NCI-H460 (cell line): ENCODE measurements at places on chromosomes 6 and 20.
A peak's percentile ranks its signal among the peaks of the same experiment; 100 is the strongest.

DNA sequence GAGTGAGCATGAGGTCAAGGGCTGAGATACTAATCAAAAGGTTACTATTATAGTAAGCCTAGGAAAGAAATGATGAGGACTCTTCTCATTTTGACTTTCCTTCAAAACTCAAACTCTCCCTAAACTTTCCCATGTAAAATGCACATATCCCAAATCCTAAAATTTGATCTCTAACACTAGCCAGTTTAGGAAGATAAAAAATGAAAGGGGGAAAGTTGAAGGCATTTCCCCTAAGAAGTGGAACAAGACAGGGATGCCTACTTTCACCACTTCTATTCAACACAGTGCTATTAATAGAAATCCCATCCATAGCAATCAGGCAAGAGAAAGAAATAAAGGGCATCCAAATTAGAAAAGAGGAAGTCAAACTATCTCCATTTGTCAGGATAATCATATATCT lies 2.9 kb upstream of the CALHM5 start:
- no peak for DNase-seq

DNA sequence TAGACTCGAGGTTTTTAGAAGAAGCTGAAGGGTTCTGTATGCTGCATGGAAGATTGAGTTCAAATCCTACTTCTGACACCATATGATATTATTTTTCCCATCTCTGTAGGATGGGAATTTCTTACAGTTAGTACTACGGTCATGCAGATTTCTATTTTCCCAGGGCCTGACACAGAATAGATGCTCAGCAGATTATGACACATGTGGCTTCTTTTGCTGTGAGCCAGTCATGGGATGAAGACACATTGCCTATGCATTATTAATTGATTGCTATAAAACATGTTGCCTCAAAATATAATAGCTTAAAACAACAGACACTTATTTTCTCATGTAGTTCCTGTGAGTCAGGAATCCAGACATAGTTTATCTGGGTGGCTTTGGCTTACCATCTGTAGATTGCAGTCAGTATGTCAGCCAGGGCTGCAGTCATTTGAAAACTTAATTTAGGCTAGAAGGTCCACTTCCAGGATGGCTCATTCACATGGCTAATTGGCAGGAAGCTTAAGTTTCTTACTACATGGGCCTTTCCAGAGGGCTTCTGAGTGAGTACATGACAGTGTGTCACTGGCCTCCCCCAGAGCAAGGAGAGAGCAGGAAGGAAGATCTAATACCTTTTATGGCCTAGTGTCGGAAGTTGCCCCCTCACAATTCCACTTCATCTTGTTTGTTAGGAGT lies 29.5 kb downstream of the TOP1 start:
- DNase-seq = no peak

DNA sequence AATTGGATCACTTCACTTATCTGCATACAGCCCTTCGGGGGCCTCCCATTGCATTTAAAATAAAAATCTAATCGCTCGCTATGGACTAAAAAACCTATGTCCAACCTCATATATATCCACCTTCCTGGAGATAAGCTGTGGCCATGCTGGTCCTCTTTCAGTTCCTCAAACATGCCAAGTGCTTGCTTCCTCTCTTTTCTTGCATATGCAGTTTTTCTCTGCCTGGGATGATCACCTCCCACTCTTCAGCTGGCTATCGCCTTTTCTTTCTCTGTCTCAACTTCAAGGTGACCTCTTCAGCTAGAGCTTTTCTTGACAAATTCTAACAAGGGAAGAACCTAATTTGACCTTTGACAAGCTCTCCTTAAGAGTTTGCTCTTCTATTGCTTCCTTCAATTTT lies 5.6 kb upstream of the TFB1M start:
- DNase-seq = no peak

GRCh38 chr6:113363048-113363798 lies 493.9 kb upstream of the MARCKS start:
- no peak for DNase-seq

GRCh38 chr6:116471531-116471930 lies 10.4 kb downstream of the CALHM6 start:
- DNase-seq = no peak

- no peak for DNase-seq
These were observed 27.4 kb downstream of the GHRH start for GRCh38 chr20:37234254-37234581.

- no peak for DNase-seq
These were observed 663 bp downstream of the COQ3 start for GRCh38 chr6:99393366-99393697.

DNA sequence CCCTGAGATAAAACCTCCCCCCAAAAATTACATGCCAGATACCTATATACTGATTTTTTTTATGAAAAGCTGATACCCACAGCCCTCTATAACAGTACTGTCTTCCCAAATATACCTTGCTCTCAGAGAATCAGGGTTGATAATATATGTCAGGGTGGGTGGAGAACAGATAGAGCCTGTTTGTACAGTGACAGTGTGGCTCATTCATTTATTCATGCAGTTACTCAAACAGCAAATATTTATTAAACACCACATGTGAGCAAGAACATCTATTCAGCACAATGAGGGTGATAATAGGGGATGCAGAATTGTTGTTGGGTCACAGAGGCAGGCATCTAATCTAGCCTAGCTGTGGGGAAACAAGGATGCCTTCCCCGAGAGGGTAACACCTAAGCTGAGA lies 334.2 kb downstream of the MAFB start:
- DNase-seq = no peak

DNA sequence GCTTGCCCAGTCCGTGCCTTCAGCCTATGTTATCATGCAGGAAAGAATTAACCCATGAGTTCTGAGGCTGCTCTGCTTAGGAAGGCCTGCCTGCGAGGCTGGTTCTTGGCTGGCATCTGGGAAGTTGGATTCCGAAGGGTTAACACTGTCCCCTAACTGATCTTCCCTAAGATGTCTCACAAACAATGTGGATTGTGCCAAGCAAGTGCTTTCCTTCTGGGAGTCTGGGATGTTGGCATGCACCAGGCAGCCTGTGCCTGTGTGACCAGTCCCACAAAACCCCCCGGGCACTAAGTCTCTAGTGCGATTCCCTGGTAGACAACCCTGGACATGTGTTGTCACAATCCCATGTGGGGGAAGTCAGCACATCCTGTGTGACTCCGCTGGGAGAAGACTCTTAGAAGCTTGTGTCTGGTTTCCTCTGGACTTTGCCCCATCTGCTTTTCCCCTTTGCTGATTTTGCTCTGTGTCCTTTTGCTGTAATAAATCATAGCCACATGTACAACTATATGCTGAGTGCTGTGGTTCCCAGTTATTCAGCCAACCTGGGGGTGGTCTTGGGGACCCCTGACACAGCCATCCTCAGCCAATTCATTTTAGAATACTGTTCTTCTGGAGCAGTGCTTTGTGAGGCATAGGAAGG lies 83.8 kb downstream of the SLC22A23 start:
- no peak for DNase-seq

GRCh38 chr6:150403458-150404246 lies 34.8 kb downstream of the IYD start:
- peak; percentile 40 for DNase-seq

DNA sequence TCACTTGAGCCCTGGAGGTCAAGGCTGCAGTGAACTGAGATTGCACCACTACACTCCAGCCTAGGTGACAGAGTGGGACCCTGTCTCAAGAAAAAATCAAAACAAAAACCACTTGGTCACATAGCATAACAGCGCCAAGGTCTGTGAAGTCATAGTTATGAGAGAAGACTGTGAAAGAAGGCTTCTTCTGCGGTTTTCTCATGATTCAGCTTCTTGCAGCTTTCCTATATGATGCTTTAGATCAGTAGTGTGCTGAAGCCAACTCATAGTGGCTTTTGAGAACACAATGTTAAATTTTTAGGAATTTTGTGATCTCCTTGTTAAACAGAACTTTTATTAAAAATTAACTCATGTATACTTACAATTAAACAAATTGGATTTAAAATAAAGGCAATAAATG lies 136.2 kb upstream of the GLP1R start:
- no peak for DNase-seq
